ENCODE measurements at places on chromosomes 5 and 9.

- DNase-seq, result no peak
These were observed 142.9 kb downstream of the AOPEP start for GRCh38 chr9:94869415-94869843.

DNA sequence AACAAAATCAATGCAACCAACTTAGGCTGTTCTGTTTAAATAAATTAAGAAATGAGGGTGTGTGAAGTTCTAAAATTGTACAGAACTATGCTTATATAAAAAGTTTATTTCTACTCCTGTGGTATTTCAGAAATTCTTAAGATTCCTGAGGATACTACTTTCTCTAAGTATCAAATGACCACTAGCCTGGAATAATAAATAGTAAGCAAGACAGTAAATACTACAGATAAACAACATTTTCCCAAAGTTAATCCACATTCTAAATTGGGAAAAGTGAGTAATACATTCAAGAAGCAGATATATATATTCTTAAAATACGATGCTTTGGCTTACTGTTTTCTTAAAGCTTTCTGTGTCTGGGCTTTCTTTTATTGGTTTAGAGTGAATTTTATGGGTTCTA lies 29.5 kb downstream of the CCNH start:
- no peak for DNase-seq

GRCh38 chr5:135632798-135633197 lies 54.0 kb upstream of the CXCL14 start:
- no peak for DNase-seq

GRCh38 chr5:109160468-109160867 lies 249.3 kb downstream of the PJA2 start:
- DNase-seq, result no peak

- no peak for DNase-seq
These were observed 26.1 kb downstream of the GFPT2 start for GRCh38 chr5:180326989-180327565.

- no peak for DNase-seq
These were observed 35.9 kb upstream of the FBP1 start for GRCh38 chr9:94675008-94675881.

- no peak for DNase-seq
These were observed 197.1 kb downstream of the CDH18 start for GRCh38 chr5:19790829-19791466.

DNA sequence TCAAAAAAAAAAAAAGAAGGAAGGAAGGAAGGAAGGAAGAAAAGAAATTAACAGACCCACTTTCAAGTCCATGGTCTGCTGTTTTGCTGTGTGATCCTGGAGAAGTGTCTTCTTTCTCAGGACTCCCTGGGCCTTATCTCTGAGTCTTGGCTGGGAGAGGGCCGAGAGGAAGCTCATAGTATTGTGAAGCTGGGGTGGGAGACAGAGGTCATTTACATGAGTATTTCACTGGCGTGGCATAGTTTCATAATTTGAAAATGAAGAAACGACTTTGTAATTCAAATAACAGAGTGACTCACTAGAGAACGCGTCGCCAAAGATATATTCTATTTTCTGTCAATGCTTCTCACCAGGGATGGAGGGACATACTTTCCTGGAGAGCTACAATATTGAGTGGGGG lies 2.4 kb upstream of the C9orf50 start:
- no peak for DNase-seq

DNA sequence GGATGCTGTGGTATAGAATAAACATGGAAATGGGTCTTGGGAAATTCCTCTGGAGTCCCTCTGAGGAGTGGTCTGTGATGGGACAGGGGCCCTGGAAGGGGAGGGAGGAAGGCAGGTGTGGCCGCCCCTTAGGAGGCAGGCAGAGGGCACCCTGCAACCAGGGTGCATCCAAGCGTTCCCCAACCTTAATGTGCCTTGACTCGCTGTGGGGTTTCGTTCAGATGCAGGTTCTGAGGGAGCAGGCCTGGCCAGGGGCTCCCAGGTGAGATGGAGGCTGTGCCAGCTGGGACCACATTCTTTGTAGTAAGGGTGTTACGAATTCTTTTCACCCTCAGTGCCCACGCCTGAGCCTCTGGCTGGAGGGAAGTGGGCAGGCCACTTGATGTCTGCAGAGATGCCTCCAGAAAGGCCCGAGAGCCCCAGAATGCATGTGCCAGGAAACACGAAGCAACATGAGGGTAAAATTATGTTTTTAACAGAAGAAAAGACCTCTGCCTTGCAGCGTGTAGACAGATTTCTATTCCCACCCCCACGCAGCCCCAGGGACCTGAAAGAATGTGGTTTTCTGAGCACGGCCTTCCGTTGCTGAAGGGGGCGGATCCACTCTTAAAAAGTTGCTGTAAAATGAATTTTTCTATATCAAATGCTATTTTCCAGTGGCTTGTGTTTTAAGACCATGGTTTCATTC lies 150.4 kb upstream of the IER5L start:
- DNase-seq, result no peak

DNA sequence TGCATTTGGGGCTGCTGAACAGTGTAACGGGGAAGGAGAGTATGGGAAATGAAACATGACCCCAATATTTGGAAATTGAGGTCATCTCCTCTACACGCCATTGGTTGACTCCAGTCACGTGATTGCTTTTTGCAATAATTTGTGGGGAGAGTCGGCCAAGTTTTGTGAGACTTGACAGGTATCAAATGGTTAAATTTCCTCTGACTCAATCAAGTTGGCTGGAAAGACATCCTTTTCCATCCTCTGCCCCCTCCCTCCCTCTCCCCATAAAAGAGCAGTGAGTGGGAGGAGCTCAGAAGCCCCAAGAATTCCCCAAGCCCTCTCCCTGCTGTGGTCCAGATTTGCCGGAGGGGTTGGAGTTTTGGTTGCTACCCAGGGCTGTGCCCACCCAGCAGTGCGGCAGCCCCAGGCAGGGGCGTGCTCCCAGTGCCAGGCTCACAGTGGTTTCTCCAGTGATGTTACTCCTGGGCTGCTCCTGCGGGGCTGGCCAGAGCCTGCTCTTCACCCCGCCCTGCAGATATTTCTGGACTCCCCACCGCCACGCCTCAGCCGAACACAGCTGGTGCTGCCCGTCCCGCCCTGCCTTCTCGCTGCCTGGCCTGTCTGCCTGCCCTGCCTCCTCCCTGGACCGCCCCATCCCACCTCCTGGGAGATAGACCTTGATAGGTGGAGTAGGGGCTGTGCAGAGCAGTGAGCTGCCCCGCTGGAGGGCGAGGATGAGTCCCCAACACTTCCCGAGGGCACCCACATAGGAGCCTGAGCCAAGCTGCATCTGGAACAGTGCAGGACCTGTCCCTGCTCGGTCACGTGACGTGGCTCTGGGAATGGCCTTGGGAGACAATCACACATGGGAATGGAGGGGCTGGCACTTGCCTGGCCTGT lies 3.4 kb downstream of the COL5A1 start:
- DNase-seq, result no peak

DNA sequence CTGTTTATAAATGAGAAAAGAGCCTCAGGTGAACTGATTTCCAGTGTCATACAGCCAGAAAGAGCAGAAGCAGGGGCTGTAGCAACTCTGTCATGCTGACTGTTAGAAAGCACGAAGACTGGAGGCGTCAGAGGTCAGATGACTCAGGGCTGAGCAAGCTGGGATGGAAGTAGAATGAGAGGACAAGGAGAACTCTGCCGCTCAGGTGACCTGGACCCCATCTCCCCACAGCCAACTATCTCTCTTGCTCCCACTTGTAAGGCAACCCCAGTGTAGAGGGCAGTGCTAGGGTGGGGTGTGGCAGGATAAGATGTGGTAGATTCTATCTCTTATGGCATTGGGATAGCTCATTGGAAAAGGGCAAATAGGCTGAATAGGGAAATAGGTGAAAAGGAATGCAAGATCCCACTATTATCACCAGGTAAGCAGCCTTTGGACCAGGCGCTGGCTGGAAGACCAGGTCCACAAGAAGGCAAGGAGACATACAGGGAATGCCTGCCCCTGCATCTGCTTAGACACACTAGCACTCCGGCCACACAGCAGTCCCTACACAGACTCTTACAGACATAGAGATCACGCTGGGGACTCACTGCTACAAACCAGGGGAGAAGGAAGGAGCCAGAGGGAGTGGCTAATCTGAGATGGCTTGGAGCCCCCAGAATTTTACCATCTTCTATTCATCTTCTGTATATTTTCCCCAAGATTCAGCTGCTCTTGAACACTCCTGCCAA lies 21.2 kb upstream of the LOX start:
- no peak for DNase-seq

DNA sequence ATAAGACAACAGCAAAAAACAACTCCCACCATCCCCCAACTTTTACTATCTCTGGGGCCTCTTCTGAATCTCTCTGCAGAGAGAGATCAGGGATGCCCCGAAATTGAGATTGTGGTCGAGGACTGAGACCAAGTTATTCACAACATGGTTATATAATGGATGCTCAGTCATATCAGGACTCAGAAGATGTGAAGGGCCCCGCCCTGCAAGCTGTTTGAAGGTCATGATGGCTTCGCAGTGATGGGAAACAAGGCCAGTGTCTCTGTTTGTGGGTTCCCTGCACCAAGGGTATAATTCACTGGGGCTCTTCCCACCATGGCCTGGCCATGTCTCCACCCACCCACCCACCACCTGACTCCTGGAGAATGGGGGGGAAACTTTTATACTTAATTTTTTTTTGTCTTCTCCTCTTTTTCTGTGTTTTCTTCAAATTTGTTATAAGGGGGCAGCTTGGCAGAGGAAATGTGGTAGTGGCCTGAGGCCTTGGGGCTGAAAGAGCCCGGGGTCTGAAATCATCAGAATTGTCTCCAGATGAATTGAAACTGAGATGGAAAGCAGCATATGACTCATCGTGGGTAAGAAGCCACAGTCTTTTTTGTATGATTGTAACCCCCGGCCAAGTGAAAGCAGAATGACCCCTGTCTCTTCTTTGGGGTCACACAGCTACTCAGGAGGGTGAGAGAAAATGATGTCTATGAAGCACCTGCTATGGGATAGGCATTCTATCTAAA lies 15.0 kb upstream of the TEX48 start:
- no peak for DNase-seq

DNA sequence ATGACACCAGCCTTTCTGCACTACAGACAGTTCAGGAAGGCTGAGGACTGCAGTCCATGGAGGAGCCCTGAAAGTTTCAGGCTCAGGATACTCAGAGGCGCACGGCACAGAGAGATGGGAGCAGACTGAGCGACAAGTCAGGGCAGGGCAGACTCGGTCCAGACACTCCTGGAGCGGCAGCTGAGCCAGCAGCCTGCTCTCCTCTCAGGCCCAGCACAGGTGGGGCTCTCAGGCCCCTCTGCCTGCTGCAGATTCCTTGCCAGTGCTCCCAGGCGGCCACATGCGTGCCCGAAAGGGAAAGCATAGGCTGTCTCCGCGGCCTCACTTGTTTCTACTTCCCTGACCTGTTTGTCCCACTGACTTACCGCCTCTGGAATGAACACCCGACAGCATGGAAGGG lies 228.3 kb downstream of the IRX2 start:
- no peak for DNase-seq

DNA sequence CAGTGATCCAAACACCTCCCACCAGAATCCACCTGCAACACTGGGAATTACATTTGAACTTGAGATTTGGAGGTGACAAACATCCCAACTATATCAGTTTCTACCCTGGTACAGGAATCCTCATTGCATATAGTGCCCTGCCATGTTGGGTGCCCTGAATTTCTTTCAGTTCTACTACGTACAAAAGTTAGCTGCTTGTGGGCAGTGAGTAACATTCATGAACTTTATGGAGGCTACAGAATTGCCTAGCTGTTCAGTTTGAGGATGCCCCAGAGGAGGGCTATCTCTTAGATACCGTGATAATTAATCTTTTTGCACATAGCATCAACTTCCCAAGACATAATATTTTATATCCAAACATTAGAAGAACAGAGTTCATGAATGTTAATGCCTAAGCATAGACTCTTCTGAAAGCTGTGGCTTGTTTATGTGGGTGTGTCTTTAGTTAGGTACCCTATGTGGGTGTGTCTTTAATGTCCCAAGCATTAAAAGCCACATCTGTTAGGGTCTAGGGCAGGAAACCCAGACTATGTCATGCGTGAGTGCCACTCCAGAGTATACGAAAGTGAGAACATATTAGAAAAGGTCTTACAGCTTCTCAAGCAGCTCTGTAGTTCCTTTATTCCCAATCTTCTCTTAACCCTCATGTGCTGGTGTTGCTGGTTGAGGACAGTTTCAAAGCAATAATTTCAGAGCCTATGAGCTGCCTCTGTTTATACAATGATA lies 47.0 kb upstream of the CHD1 start:
- no peak for DNase-seq

DNA sequence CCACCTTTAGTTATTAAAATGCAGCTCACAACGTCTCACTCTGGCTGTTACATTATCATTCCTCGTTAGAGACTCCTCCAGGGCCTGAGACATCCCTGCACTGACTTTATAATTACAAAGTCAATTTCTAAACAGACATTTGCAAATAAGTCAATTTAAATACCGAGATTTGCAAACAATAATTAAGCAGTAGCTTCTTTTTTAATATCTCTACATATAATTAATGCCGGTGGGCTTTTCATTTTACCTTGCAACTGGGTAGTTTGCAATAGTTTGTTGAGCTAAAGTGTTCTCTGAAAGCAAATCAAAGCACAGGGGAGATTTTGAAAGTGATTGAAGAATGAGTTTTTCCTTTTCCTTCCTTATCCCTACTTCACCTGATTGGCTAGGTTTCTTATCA lies 154.4 kb downstream of the TLR4 start:
- DNase-seq, result no peak

- DNase-seq, result no peak
These were observed 123.7 kb upstream of the CPEB4 start for GRCh38 chr5:173764332-173765028.

GRCh38 chr9:18972675-18973074 lies 60.3 kb downstream of the SAXO1 start:
- no peak for DNase-seq

GRCh38 chr5:4977416-4978110 lies 162.6 kb upstream of the ADAMTS16 start:
- DNase-seq, result no peak

DNA sequence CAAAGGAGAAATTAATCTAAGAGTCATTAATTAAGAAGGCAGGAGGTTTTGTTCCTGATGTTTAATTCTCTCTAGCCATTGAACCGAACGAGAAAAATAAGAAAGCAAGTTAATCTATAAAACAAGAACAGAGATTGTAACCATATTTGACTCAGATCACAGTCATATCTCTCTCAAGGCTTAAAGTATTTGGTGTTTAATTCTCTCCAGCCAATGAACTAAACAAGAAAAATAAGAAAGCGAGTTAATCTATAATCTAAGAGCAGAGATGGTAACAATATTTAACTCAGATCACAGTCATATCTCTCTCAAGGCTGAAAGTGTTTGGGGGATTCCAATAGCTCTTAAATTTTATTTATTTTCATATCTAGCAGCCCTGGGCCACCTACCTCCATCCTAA lies 74.4 kb upstream of the SHISAL2B start:
- no peak for DNase-seq

DNA sequence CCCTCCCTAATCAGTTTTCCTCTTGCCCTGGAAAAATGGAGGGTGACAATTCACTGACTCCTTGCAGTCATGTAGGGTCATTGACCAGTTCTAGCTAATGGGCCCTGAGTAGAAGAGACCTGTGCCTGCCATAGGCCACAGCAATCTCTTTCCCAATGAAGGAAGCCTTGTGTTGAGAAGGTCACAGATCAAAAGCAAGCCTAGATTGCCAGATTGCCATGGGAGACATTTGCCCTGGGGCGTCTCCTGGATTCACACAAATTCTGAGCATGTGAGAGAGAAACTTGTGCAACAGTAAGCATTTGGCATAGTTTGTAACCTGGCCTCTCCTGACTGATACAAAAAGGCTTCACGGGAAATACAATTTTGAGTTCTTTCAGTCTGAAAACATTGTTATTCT lies 148.0 kb downstream of the NUDT12 start:
- no peak for DNase-seq

All from NCI-H1105 (cell line).